ENCODE measurements at places on chromosomes 7 and 10.

DNA sequence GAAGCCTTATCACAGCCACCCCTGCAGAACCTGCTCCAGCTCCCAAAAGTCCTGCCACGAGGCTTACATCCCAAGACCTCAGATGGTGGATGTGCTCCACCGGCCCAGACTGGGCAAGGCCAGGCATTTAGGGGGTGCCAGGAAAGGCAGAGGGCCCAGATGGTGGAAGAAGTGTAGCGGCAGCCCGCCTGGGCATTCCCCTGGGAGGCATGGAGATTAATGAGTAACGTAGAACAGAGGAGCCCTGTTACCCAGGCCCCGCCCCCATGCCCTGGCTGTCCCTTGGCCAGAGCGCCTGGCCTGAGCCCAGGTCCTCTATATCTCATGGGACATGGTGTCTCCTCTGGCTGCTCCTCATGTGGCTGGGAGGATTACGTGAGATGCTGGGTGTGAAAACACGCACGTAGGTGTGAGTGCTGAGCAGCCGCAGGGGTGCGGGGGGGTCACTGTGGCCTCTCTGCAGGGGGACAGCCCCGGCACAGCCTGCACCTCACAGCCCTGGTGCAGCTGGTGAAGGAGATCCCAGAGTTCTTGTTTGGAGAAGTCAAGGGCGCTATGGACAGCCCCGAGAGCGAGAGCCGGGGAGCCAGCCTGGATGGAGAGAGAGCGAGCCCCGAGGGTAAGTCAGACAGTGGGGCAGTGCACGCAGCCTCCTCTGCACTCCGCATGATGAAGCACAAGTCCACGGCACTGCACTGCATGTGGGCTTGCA is 52.9 kb downstream of the ZNF467 start:
- H3K4me1 ChIP-seq, result peaks cover 3% of the 10 kb centered on the region
- peak; percentile 13 for DNase-seq
- no peaks in the 10 kb centered on the region for H3K27me3 ChIP-seq
- H3K4me3 ChIP-seq, result no peak overlapping the region
- H3K27ac ChIP-seq, result no peak overlapping the region
- H3K36me3 ChIP-seq, result no peaks in the 10 kb centered on the region

DNA sequence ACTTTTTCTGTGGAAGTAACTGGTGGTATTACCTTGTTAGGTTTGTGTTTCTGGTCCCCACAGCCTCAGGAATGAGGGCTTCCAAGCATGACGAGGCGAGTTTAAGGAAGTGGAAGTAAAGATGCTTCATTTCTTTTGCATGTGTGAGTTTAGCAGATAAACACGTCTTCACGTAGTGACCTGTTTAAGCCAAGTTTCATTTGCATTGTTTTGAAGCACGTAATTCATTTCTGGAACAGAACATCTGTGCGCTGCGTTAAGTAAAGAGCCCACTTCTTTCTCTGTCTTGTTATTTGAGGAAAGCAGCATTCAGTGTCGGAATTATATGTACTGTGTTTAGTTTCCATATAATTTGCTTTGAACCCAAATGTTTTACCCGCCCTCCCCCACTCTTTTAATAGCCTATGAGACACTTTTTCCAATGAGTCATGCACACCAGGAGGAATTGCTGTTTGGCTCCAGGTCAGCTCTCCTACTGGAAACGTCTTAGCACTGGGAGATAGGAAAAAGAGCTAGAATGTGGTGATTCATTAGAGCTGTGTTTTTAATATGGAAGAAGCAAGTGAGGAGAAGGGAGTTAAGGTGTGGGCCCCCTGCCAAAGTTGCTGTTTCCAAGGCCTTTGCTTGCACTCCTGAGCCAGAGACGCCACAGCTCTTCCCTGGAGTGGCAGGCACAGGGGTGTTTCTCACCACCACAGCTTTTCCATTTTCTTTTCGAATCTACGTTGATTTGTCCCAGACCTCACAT is 36.7 kb downstream of the BTBD16 start:
- H3K4me3 ChIP-seq, result no peak overlapping the region
- H3K27ac ChIP-seq, result no peak overlapping the region
- no peak for DNase-seq

- no peaks in the 10 kb centered on the region for H3K4me1 ChIP-seq
- no peak for DNase-seq
- H3K36me3 ChIP-seq, result no peaks in the 10 kb centered on the region
- no peak overlapping the region for H3K4me3 ChIP-seq
- H3K27ac ChIP-seq, result no peak overlapping the region
Observed at GRCh38 chr10:86262688-86263181, 103.9 kb downstream of the GRID1 start.

- H3K27ac ChIP-seq, result no peak overlapping the region
- H3K36me3 ChIP-seq, result no peaks in the 10 kb centered on the region
- H3K27me3 ChIP-seq, result no peaks in the 10 kb centered on the region
- DNase-seq, result no peak
Observed at GRCh38 chr7:30998180-30998579, 34.4 kb downstream of the GHRHR start.

DNA sequence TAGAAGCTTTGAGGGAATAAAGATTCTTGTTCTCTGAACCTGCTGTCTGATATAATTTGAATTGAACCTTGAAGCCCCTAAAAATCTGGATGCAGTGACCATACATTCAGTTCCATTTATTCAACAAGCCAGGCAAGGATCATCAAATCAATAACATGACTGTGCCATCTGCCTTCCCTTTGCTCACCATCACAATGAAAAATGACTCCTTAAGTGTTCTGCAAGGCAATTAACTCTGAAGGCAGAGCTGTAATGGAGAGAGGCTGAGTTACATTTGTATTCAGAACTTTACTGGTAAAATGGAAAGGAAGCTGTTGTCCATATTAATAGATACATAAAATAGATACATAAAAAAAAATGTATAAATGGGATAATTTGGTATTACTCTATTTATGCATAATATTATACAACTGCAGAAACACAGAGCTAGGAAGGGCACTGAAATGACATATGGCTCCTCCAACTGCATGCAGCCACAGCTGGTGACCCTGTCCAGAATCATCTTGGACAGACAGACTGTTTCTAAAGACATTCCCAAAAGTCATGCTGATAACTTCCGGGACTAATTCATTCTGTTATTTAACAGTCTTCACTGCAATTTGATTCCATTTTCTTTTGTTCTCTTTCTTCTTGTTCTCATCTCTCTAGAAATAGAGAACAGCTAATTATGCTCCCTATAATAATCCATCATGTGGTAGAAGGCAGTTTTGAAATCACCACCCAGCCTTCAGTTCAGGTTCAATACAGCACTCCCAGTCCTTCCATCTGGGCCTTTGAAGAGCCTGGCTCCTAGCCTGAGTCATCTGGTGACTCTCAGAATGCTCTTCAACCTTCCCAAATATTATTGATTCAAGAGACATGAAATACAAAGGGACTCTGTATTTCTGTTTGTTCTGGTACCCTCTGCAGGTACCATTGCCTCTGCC is 412.6 kb downstream of the GFRA1 start:
- H3K4me3 ChIP-seq, result no peak overlapping the region
- no peaks in the 10 kb centered on the region for H3K4me1 ChIP-seq
- H3K36me3 ChIP-seq, result no peaks in the 10 kb centered on the region
- DNase-seq, result no peak

DNA sequence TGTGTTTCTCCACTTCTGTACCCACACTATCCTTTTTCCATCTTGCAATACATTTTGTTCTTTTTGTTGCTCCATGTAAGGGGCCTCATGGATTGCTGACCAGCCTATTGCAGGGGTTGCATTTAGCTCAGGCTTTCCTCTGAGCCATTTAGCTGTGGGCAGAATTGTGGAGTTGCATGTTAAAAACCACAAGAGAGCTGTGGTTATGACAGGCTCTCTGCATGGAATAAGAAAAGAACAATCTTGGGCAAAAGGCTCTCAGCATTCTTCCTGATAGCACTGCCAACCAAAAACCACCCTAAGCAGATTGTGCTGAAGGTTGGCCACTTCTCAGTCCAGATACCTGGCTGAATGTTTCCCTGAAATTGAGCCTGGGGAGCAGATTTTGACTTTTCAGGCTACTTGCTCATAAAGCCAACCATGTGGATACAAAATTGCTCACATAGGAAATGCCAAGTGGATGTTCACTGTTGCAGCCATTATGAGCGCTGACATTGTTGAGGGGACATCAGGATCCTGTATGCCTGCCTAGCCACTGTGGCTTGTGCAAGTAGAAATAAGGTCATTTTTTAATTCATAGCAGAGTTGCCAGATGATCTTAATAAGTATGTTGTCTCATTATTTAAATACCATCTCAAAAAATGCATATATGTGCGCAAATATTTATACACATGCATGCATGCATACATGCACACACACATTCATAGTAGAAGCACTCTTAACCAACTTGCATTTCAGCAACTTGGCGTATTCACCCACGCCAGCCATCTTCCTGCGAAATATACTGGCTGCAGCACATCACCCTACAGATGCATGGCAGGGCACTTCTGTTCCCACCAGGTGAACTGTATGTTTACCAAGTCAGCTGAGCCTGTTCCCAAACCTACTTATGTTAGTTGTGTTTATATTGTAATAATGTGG is 695.4 kb downstream of the LRMDA start:
- no peak overlapping the region for H3K4me3 ChIP-seq
- no peaks in the 10 kb centered on the region for H3K27me3 ChIP-seq
- DNase-seq, result no peak
- no peaks in the 10 kb centered on the region for H3K36me3 ChIP-seq

DNA sequence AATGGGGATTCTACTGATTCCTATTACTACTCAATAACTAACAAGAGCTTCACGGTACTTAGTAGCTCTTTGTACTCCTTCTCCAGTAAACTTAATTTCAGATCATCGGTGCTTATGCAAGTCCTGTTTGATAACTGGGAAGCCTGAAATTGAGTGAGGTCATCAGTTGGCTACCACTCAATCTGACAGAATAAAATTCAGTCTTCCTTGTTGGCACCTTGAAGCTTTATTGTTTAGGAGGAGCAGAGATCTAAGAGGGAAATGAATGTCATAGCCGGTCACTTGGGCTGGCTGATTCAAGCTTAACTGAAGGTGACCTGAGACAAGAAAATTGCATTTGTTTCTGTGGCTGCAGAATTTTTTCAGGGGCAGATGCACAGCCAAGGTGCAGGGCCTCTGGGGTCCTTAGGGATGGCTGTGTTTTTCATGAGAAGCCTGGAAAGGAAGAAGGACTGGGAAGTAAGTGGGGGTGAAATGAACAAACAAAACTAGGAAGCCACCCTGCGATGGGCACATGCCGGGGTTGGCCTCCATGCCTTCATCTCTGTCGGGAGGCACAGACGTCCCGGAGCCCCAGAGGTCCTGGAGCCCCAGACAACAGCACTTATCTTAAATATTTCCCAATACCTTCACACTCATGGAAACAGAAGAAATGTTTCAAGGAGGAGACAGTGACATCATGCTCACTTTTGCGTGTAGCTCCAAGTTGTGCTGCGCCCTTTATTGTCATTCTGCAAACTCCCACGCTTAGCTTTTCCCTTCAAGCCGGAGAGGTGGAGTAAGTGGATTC is 85.0 kb upstream of the KIF5B start:
- H3K4me1 ChIP-seq, result no peaks in the 10 kb centered on the region
- H3K36me3 ChIP-seq, result no peaks in the 10 kb centered on the region
- no peak for DNase-seq
- no peak overlapping the region for H3K4me3 ChIP-seq
- H3K27me3 ChIP-seq, result no peaks in the 10 kb centered on the region

DNA sequence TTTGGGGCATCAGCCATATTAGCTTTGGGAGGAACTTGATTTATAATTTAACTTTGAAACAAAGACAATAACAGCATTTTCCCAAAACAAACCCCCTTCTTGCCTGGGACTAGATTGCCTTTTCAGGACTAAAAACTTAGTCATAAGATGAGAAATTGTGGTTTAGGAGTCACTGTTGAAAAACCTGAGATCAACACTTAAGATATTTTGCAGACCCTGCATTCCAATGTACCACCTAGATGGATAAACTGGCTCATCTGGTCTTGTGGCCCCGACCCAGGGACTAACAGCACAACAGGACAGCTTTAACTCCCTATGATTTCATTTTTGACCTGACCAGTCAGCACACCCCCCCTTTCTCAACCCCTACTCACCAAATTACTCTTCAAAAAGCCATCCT is 1165.4 kb downstream of the XPNPEP1 start:
- no peaks in the 10 kb centered on the region for H3K27me3 ChIP-seq
- DNase-seq, result no peak
- H3K27ac ChIP-seq, result no peak overlapping the region
- no peaks in the 10 kb centered on the region for H3K36me3 ChIP-seq
- no peaks in the 10 kb centered on the region for H3K4me1 ChIP-seq
- H3K4me3 ChIP-seq, result no peak overlapping the region

GRCh38 chr10:44963772-44964633 is 4.4 kb downstream of the RASSF4 start:
- H3K4me3 ChIP-seq, result no peak overlapping the region
- H3K36me3 ChIP-seq, result no peaks in the 10 kb centered on the region
- H3K27me3 ChIP-seq, result no peaks in the 10 kb centered on the region
- no peak for DNase-seq

GRCh38 chr10:110265573-110266193 is 39.0 kb downstream of the SMNDC1 start:
- DNase-seq, result no peak
- H3K27ac ChIP-seq, result no peak overlapping the region
- H3K4me1 ChIP-seq, result no peaks in the 10 kb centered on the region
- H3K27me3 ChIP-seq, result no peaks in the 10 kb centered on the region
- no peaks in the 10 kb centered on the region for H3K36me3 ChIP-seq
- no peak overlapping the region for H3K4me3 ChIP-seq

- H3K27me3 ChIP-seq, result no peaks in the 10 kb centered on the region
- DNase-seq, result no peak
Observed at GRCh38 chr10:102313221-102313896, 68.0 kb downstream of the GBF1 start.

- no peak overlapping the region for H3K4me3 ChIP-seq
- H3K4me1 ChIP-seq, result no peaks in the 10 kb centered on the region
- no peak for DNase-seq
- no peak overlapping the region for H3K27ac ChIP-seq
Observed at GRCh38 chr7:122887198-122887597, 938 bp upstream of the CADPS2 start.

GRCh38 chr7:101363734-101364374 is 1.2 kb downstream of the COL26A1 start:
- no peak overlapping the region for H3K27ac ChIP-seq
- H3K4me3 ChIP-seq, result peak overlapping the region; percentile 63
- no peaks in the 10 kb centered on the region for H3K4me1 ChIP-seq

DNA sequence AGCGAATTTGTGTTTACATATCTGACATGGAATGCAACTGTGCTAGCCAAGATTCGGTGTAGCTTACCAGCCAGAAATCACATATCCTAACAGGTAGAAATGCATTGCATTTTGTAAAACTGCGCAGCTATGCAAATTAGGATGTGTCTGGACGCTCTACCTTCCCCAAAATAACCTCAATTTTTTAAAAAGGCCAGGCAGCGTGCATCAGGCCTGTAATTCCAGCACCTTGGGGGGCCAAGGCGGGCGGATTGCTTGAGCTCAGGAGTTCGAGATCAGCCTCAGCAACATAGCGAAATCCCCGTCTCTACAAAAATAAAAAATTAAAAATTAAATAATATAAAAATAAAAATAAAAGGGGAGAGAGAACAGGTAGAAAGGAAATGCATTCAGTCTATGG is 305.0 kb downstream of the TYW1 start:
- no peak for DNase-seq
- peak overlapping the region; percentile 74 for H3K4me3 ChIP-seq
- peaks cover 7% of the 10 kb centered on the region for H3K4me1 ChIP-seq
- H3K27me3 ChIP-seq, result no peaks in the 10 kb centered on the region
- H3K36me3 ChIP-seq, result no peaks in the 10 kb centered on the region

All from naive thymus-derived CD4-positive, alpha-beta T cell (primary cell).